Activated CD8-positive, alpha-beta memory T cell treated with anti-CD3 and anti-CD28 coated beads, Interleukin-2, amount 50 U/mL, for 4 hours (primary cell): ENCODE measurements at places on chromosomes 3 and 15.

- no peak for DNase-seq
Observed at GRCh38 chr3:32157600-32158264, 51.3 kb downstream of the GPD1L start.

DNA sequence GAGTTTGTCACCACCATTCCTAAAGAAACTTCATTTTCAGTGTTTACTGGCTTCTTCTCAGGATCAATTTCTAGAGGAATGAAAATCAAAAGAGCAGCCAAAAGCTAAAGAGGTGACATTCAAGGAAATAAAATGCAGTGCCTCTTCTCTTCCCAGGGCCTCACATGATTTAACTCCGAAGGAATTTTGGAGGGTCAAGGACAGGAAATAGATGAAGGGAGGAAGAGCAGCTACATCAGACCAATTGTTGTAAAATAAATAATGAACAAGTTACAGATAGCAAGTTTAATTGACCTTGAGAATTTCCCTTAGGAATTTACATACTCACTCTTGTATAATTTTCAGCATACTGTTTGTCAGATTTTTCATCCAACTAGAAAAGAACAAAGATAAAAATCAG, 78.1 kb downstream of the LRRFIP2 start:
- DNase-seq = no peak

DNA sequence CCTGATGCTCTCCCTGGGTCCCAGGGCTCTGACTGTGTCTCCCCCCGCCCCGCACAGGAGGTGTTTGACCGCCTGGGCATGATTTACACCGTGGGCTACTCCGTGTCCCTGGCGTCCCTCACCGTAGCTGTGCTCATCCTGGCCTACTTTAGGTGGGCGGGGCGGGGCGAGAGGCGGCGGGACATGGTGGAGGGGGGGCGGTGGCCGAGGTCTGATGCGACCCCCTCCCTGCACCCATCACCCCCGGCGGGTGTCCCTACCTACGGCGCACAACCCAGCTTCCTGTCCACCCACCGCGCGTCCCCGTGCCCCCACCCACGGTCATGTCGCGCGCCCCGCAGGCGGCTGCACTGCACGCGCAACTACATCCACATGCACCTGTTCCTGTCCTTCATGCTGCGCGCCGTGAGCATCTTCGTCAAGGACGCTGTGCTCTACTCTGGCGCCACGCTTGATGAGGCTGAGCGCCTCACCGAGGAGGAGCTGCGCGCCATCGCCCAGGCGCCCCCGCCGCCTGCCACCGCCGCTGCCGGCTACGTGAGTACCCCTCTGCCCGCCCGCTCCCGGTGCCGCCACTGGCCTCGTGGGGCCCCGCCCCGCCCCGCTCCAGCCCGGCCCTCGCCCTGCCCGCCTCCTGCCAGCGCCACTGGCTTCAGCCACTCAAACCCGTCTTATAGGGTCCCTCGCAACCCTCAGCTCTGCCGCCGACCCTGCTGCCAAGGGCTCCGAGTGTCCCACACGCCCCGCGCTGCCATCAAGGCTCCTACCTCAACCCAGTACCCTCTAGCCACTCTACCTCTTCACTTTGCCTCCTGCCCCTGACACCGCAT, 21.0 kb downstream of the PTH1R start:
- DNase-seq = no peak

DNA sequence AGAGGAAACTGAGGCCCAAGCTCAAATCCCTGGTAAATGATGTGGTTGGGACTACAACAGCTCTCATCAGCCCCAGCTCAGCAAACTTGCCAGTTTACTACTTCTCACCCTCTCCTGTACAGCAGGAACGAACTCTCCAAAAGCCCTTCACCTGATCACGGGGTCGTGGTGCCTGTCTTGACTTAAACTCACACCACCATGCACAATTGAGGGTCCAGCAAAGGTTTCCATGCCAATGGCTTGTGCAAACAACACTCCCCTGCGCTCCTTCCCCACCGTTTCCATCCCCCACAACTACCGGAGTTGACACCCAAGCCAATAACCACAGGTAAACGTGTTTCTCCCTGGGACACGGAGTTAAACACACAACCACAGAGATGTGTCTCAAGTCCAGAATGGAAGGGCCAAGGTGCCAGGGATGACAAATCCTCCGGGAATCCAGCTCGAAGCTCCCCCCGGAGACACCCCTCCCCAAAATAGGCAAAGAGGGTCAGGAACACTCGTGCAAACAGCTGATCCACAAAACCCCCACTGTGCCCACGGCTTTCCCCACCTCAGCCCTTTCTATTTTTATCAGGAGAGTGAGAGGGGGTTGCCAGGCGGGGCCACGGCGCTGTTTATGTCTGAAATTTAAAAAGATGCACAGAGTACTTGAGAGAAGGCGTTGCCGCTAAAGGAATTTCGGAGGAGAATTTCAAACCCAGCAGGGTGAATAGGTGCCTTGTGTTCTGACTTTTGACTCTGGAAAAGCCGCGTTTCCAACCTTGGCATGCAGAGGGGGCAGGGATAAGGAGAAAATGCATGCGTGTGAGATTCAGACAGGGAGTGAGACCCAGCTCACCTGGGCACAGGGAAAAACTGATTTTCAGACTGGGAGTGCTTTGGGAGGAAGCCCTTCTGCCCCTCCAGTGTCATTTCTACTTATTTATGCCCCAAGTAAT, 10.6 kb upstream of the ACAN start:
- no peak for DNase-seq

- DNase-seq = no peak
Observed at GRCh38 chr3:171873580-171873979, 30.4 kb downstream of the TMEM212 start.

DNA sequence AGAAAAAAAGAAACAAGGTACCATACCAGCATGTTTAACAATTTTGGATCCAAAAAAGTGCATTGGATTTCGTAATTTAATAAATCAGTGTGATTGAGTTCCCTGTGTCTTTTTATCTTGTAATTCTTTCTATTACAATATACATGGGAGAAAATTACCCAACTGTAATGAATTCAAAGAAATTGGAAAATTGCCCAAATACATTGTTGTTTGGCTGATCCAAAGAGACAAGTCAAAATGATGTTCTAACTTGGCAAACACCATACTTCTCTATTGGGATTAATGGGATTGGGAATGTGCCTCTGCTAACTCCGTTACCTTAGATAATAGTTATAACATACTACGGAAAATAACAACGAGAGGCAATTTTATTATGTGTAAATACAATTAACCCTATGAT, 1097.1 kb downstream of the ROBO1 start:
- DNase-seq = no peak

DNA sequence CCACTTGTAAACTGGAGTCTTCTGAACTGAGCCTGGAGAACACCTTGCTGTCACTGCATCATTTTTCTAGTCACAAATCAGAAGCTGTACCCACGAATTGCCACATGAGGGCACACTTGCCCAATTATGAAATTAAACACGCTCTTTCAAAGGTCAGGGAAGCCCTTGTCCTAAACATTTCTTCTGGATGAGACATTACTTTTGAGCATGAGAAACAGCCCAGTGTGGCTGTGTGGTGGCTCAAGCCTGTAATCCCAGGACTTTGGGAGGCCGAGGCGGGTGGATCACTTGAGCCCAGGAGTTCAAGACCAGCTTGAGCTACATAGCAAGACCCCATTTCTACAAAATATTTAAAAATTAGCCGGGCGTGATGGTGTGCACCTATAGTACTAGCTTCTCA, 27.5 kb upstream of the CFAP161 start:
- peak; percentile 47 for DNase-seq

GRCh38 chr15:34650177-34650576, 66.7 kb upstream of the GOLGA8B start:
- DNase-seq = no peak

DNA sequence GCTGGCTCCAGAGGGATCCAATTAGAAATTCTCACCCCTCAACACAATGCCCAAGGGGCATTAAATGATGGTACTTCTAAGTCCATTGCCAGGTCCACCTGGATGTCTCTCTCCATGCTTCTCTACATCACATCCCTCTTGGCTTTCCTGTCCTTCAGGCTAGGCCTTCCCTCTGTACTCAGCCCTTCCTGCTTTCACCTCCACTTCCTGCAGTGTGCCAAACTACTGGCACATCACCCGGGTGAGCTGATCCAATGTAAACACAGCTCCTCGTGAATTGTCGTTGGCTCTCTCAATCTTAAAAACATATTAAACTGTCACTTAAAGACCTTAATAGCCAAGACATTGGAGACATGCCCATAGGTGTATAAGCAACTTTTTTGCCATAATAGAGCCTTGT, 4.0 kb downstream of the LMCD1 start:
- DNase-seq = no peak

- DNase-seq = no peak
Observed at GRCh38 chr15:39283531-39283930, 297.3 kb upstream of the THBS1 start.

- no peak for DNase-seq
Observed at GRCh38 chr15:90309020-90309419, 43.1 kb upstream of the ZNF774 start.
